Astrocyte (in vitro differentiated cells and primary cell): ENCODE measurements at places on chromosomes 5 and 9.

- DNase-seq: no peak
- no peaks in the 10 kb centered on the region for H3K36me3 ChIP-seq
- no peak overlapping the region for H3K4me3 ChIP-seq
- H3K4me1 ChIP-seq: no peaks in the 10 kb centered on the region
- no peak overlapping the region for H3K27ac ChIP-seq
These were observed 111.5 kb downstream of the ICE1 start for GRCh38 chr5:5533927-5534326.

DNA sequence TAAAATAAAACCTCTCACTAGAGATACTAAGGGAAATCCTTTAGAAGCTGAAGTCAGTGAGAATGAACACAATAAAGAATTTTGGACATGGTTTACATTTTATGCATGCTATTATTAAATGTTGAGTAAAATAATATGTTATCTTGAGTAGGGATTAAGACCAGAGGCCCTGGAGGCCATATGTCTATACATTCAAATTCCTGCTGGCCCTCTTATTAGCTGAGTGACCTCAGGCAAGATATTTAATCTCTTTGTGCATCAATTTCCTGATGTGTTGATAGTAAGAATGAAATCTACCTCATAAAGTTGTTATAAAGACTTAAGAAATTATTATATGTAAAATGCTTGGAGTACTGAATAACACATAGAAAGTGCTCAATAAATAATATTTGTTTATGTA lies 281.1 kb upstream of the KLF4 start:
- no peak overlapping the region for H3K4me3 ChIP-seq
- no peak overlapping the region for H3K27ac ChIP-seq
- no peak for DNase-seq
- peaks cover 2% of the 10 kb centered on the region for H3K27me3 ChIP-seq
- no peaks in the 10 kb centered on the region for H3K36me3 ChIP-seq

GRCh38 chr9:36793277-36793676 lies 220.6 kb downstream of the MELK start:
- H3K36me3 ChIP-seq: no peaks in the 10 kb centered on the region
- no peaks in the 10 kb centered on the region for H3K4me1 ChIP-seq
- H3K4me3 ChIP-seq: no peak overlapping the region
- peaks cover 2% of the 10 kb centered on the region for H3K27me3 ChIP-seq
- no peak overlapping the region for H3K27ac ChIP-seq

DNA sequence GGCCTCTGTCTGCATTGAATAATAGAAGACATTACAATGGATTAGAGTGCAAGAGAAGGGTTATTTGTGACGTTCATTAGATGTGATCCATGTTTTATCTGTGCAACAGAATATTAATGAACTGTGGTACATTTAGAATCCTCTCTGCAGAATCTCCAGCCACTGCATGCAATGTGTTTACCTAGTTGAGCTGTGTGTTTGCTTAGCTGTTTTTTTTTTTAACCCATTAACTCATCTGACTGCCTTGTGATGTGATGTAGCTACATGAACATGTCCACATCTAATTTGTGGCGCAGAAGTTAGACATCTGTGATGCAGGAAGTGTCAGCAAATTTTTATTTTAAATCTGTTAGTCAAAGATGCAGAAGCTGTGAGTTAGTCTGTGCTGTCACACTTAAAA lies 236.9 kb downstream of the CD180 start:
- peak overlapping the region; percentile 70 for H3K27ac ChIP-seq
- H3K4me1 ChIP-seq: peaks cover 28% of the 10 kb centered on the region

DNA sequence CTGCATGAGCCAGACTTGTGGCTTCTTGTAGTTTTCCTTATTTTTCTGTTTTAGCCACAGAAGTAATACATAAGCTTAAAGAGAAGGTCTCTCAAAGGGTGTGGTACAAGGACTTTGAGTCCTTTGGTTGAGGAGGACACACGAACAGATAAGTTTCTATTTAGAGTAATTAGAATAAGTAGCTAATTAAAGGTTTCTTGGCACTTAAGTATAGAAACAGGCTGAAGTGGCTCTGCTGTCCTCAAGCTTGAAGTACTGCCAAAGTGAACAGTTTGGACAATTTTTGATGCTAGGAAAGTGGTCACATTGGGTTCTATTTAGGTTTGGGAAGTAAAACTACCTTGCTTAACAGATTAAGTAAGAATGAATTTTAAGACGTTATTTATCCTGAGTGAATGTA lies 278.3 kb upstream of the MPDZ start:
- H3K27me3 ChIP-seq: no peaks in the 10 kb centered on the region
- H3K36me3 ChIP-seq: no peaks in the 10 kb centered on the region
- no peak overlapping the region for H3K27ac ChIP-seq
- H3K4me3 ChIP-seq: no peak overlapping the region
- H3K4me1 ChIP-seq: no peaks in the 10 kb centered on the region

- H3K27ac ChIP-seq: peak overlapping the region; percentile 10
- peak; percentile 21 for DNase-seq
- no peaks in the 10 kb centered on the region for H3K36me3 ChIP-seq
- peaks cover 25% of the 10 kb centered on the region for H3K4me1 ChIP-seq
- H3K4me3 ChIP-seq: no peak overlapping the region
These were observed 36.5 kb upstream of the FAT2 start for GRCh38 chr5:151627650-151628049.

DNA sequence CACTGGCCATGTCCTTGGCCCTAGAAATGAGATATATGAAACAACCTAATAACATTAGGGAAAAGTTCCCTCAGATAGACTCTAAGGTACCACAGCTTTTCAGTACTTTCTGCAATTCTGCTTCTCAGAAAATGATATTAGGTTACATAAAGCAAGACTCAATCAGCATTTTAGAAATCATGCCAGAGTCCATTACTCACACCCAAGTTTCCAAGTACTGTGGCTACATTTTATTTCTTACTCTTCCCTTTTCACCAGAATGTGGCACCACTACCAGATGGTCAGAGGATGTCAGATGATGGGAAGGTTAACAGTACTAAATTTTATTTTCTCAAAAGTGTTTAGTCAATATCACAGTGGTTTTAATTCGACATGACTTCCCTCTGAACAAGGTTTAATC lies 217.2 kb downstream of the MLLT3 start:
- no peak overlapping the region for H3K27ac ChIP-seq
- peak; percentile 3 for DNase-seq
- no peak overlapping the region for H3K4me3 ChIP-seq
- H3K27me3 ChIP-seq: no peaks in the 10 kb centered on the region

DNA sequence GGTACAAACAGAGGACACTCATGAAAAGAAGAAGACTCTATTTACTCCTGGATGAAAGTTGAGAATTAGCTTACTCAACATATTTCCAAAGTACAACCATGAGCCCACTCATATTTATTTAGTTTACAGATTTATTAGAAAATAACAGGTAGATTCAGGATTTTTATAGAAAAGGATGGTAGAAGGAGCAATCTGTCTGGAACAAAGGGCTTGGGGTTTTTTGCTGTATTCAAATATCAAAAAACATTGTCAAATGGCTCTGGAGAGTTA lies 7.0 kb upstream of the ERAP2 start:
- H3K27ac ChIP-seq: no peak overlapping the region
- H3K36me3 ChIP-seq: no peaks in the 10 kb centered on the region

DNA sequence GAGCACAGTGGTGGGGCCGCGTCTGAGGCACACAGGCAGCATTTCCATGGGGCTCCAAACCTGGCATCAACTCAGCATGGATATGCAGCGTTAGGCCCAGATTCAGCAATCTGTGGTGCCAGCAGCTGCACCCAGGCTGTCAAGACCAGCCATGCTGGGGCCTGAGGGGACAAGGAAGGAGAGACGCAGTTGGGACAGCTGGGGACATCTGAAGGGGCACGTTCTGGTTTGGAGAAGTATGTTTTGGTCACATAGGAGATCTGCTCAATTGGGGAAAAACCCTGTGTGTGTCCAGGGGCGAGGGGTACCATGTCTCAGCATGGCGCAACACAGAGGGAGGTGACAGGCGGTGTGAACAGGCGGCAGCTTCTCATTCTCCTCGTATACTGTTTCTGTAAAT lies 66.6 kb upstream of the ECM2 start:
- no peaks in the 10 kb centered on the region for H3K36me3 ChIP-seq
- no peak overlapping the region for H3K27ac ChIP-seq
- H3K4me1 ChIP-seq: peaks cover 14% of the 10 kb centered on the region
- DNase-seq: no peak
- no peak overlapping the region for H3K4me3 ChIP-seq

GRCh38 chr9:134365791-134366222 lies 39.6 kb downstream of the RXRA start:
- DNase-seq: no peak
- peaks cover 16% of the 10 kb centered on the region for H3K4me1 ChIP-seq
- no peaks in the 10 kb centered on the region for H3K36me3 ChIP-seq
- no peak overlapping the region for H3K4me3 ChIP-seq

- no peak overlapping the region for H3K4me3 ChIP-seq
- no peaks in the 10 kb centered on the region for H3K4me1 ChIP-seq
- no peaks in the 10 kb centered on the region for H3K36me3 ChIP-seq
- peak; percentile 65 for DNase-seq
- no peaks in the 10 kb centered on the region for H3K27me3 ChIP-seq
- no peak overlapping the region for H3K27ac ChIP-seq
These were observed 185.0 kb upstream of the ELL2 start for GRCh38 chr5:96146675-96147074.

DNA sequence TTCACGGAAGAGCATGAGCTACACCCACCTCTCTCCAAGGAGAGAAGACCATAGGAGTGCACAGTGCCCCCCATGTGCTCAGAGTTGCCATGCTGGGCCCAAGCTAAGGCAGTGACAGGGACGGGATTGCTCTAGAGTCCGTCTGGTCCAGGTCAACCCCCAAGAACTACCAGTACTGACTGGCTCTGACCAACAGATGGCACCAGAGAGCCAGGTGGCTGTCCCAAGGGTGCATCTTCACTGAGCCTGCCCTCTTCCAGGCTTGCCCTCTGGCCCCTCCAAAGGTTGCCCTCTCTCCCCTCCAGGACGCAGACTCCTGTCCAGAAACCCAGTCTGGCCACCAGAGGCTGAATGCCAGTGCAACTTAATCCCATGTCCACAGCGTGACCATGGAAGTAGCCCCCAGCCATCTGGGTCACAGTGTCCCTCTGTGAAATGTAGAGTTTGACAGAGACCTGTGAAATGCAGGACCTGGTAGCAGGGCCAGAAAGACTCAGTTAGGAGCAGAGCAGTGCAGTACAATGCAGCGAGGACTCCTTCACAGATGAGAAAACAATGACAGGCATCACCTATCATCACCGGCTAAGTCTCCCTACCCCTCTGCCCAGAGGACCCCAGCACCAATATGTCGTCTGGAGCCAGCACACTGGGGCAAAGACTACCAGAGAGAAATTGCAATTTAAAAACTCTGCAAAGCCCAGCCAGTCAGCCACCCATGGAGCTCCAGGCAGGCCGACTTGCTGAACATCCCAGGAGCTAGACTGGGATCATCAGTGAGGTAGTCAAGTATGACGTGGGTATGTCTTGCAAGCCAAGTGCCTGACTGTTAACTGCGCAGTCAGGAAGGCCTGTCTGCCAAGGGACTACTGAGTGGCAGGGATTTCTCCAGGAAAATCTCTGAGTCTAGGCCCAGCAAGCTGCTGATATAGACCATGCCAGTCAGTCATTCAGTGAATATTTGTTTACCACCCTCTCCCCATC lies 7.7 kb upstream of the SKP1 start:
- H3K4me1 ChIP-seq: no peaks in the 10 kb centered on the region

DNA sequence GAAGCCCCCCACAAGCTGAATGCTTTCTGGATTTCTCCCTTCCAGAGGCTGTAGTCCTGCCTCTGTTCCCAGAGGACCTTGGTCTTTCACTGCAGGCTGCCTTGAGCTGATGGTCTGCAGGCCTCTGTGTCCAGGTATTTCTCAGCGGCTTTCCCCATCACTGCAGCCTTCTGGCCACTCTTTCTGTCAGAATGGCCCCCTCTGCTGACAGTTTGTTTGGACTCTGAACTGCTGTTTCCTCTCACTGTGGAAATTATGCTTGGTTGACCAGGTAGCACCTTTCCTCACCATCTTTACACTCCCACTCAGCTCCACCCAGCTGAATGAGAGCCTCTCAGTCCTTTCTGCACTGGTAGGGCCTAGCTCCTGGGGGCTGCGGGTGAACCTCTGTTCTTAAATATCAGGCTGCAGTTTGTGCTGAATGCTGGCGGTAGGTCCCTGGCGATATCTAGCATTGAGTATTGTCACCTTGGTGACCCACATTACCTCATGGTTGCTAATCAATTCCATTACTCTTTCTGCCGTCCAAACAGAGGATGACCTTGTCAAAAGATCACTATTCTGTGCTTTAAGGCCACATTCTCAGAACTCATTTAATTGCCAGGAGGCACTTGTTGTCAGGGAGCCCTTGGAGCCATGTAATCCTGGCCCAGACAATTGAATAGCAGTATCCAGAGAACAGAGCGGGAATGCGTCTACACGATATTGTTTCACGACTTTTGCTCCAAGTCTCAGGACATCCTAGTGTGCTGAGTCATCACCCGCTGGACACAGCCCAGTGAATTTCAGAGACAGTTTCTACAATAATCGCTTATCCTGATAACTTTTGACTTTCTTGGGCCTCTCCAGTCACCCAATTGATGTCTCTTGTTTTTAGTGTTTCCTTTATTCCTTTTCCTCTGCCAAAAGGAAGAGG lies 230.2 kb downstream of the TENT4A start:
- DNase-seq: no peak
- H3K4me1 ChIP-seq: no peaks in the 10 kb centered on the region
- no peaks in the 10 kb centered on the region for H3K27me3 ChIP-seq
- no peaks in the 10 kb centered on the region for H3K36me3 ChIP-seq

- H3K4me3 ChIP-seq: no peak overlapping the region
- H3K4me1 ChIP-seq: no peaks in the 10 kb centered on the region
- H3K36me3 ChIP-seq: no peaks in the 10 kb centered on the region
- peak overlapping the region; percentile 78 for H3K27ac ChIP-seq
These were observed 424.0 kb upstream of the RGMB start for GRCh38 chr5:98349251-98349989.

DNA sequence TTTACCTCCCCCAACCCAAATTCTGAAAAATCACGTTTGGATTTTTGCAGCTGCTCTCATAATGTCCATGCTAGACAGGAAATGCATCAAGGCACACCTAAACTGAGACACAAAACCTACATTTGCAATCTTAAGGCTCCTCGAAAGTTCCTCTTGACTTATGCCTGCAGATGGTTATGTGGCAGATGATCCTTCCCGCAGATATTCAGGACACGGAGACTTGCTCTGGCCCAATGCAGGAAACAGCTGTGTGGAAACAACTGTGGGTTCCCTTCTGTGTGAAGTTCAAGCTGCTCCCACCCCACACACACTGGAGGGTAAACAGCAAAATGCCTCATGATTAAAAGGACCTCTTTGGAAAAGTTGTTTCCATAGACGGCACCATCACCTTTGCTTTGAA lies 253.8 kb downstream of the EBF1 start:
- H3K27ac ChIP-seq: no peak overlapping the region
- no peak overlapping the region for H3K4me3 ChIP-seq
- no peaks in the 10 kb centered on the region for H3K4me1 ChIP-seq
- H3K36me3 ChIP-seq: no peaks in the 10 kb centered on the region
- no peak for DNase-seq

DNA sequence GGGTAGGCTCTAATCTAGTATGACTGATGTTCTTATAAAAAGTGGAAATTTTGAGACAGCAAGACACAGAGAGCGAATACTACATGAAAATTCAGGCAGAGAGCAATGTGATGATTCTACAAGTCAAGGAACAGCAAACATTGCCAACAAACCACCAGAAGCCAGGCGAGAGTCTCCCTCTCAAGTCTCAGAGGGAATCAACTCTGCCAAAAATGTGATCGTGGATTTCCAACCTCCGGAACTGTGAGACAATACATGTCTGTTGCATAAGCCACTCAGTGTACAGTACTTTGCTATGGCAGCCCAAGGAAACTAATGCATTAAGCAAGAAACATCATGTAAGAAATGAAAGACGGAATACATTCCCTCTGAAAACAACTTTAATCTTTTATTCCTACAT lies 52.1 kb upstream of the CCNG1 start:
- H3K27me3 ChIP-seq: no peaks in the 10 kb centered on the region
- H3K4me3 ChIP-seq: no peak overlapping the region
- no peaks in the 10 kb centered on the region for H3K36me3 ChIP-seq
- DNase-seq: no peak
- H3K4me1 ChIP-seq: no peaks in the 10 kb centered on the region
- H3K27ac ChIP-seq: no peak overlapping the region
